Skeletal muscle cell (primary cell): ENCODE measurements at places on chromosomes 6 and 20.

DNA sequence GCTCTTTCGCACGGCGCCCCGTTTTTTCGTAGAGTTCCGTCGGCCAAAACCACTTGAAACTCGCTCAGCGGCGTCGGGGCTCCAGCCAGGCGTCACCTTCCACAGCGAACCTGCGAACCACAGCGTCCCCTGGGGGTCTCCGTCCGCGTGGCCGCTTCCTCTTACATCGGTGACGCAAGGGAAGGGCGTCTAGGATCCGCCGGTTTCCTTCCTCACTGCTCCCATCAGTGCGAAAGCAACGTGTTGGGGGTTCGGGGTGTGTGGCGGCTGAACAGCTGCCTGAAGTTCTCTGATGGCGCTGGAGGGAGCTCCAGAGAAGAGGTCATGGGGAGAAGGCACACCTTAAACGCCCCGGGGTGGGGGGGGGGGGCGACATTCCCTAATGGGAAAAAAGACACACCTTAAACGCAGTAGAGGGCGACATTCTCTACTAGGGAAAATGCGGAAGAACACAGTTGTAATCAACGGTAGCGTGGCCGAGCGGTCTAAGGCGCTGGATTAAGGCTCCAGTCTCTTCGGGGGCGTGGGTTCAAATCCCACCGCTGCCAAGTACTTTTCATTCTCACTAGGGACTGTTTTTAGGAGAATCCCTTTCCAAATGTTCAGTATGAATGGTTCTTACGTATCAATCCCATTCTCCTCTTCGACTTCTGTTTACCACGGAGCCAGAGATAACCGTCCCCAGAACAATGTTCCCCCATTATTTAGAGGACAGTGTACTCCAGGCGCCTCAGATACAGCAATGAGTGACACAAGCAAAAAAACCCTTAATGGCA lies 16.4 kb downstream of the ZNF311 start:
- no peak for DNase-seq

GRCh38 chr20:60513141-60513540 lies 554.9 kb downstream of the CDH26 start:
- DNase-seq = no peak

DNA sequence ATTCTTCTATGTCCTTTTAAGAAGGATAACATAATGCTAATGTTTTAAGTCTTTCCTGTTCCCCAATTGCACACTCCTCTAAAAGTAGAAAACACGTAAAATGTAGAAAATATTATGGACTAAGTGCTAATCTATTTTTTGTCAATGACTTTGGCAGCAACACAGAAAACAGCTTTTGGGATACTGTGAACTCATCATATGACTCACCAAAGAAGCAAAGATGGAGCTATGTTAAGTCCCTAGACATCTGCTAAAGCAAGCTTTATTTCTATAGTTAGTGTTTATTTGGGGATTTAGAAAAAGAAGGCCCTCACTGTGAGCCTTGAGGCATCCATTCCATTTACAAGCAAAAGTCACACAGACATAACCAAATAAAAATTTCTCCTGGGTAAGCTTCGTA lies 23.0 kb downstream of the OPN5 start:
- DNase-seq = no peak

GRCh38 chr6:53944543-53944942 lies 149.7 kb downstream of the LRRC1 start:
- DNase-seq = no peak

- DNase-seq = no peak
These were observed 528 bp downstream of the NHSL1 start for GRCh38 chr6:138498629-138499302.

DNA sequence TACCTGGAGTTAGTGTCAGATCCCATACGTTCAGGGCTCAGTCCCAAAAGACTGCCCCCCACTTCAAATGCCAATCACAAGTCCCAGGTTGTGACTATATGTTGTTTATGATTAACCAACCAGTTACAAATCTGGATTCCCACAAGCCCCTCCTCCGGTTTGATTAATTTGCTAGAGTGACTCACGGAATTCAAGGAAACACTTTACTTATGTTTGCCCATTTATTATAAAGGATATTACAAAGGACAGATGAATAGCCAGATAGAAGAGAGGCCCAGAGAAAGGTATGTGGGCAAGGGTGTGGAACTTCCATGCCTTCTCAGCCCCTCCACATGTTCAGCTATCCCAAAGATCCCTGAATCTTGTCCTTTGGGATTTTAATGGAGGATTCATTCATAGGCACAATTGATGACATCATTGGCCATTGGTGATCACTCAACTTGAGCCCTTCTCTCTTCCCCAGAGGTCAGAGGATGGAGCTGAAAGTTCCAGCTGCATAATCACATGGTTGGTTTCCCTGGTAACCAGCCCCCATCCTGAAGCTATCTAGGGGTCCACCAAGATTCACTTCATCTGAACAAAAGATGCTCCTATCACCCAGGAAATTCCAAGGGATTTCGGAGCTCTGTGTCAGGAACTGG lies 2.0 kb downstream of the ECT2L start:
- DNase-seq = no peak

DNA sequence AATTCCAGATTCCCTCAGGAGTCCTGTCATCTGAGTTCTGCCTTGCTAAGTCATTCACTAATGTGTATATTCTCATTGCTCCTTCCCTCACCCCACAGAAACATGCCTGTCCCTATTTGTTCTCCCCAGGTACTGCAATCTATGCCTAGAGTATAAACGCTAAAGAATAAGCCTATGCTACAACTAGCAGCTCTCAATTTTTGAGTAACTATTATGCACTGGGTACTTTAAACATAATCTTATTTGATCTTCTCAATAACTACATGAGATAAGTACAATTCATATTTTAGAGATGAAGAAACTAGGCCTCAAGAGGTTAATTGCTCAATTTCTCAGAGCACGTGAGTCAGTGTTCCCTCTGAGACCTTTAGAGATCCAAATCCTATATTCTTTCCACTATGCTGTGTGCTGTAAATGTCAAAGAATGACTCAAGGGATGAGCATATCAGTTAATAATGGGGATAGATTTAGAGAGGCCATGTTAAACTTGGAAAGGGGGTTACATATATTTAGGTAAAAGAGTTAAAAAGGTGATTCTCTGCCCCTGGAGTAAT lies 423.8 kb upstream of the ADGRB3 start:
- DNase-seq = peak; percentile 27

- no peak for DNase-seq
These were observed 114.9 kb upstream of the DST start for GRCh38 chr6:56757588-56757984.

GRCh38 chr6:50288881-50289280 lies 239.2 kb upstream of the DEFB112 start:
- DNase-seq = no peak

- no peak for DNase-seq
These were observed 119.7 kb downstream of the PSMB1 start for GRCh38 chr6:170433163-170434116.

DNA sequence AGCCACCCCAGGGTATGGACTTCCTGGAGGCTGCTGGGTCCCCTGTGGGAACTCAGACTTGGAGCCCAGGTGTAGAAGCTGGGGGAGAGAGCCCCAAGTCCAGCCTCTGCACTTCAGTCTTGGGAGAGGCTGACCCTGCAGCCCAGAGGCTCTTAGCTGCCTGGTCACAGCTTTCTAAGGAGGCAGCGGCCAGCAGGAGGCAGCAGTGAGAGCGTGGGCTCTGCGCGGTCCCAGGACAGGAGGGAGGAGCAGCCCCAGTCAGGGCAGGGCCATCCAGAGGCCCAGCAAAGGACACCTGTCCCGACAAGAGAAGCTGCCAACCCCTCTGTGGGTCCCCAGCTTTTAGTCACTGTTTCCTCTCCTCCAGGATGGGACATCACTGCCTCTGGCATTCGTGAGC lies 9.4 kb downstream of the TREML2 start:
- no peak for DNase-seq

GRCh38 chr20:21100578-21101452 lies 5.3 kb downstream of the LINC00237 start:
- no peak for DNase-seq

GRCh38 chr6:53845280-53846195 lies 50.7 kb downstream of the LRRC1 start:
- no peak for DNase-seq

- no peak for DNase-seq
These were observed 22.7 kb downstream of the LYRM2 start for GRCh38 chr6:89615882-89616281.
